Fibroblast of lung (primary cell): ENCODE measurements at places on chromosomes 7 and 10. TPM values are rescaled to one million over a fixed set of nuclear protein-coding genes. Genes with fewer than 3 reads are reported as not detected.

The TMEM120A gene
- 27.7 and 56.1 TPM in 2 replicates for total RNA-seq

The KLF6 gene
- 39.0 and 96.1 TPM in 2 replicates for total RNA-seq

The CFAP69 gene
- total RNA-seq: 6.2 and 7.1 TPM in 2 replicates

GRCh38 chr7:105269397-105269796 is 119.3 kb downstream of the SRPK2 start:
- DNase-seq: no peak
- no peaks in the 10 kb centered on the region for H3K27me3 ChIP-seq
- peak overlapping the region; percentile 44 for H3K4me3 ChIP-seq
- no peaks in the 10 kb centered on the region for H3K36me3 ChIP-seq

DNA sequence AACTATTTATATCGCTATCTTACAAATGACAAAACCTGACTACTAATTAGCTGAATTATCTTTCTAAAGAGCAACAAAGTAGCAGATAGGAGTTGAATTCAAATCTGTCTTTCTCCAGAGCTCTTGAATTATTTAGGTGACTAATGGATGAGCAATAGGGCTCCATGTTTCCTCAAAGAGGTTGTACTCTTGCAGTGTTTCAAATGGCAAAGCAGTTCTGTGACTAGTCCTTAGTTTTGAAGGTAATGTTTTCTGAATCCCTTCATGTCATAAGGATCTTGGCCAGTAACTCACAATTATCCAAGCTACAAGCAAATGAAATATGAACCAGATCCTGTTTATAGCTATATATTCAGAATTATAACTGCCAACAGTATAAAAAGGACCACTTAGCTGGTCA is 999.7 kb downstream of the NRG3 start:
- no peak overlapping the region for H3K4me3 ChIP-seq
- no peaks in the 10 kb centered on the region for H3K27me3 ChIP-seq
- H3K4me1 ChIP-seq: no peaks in the 10 kb centered on the region

DNA sequence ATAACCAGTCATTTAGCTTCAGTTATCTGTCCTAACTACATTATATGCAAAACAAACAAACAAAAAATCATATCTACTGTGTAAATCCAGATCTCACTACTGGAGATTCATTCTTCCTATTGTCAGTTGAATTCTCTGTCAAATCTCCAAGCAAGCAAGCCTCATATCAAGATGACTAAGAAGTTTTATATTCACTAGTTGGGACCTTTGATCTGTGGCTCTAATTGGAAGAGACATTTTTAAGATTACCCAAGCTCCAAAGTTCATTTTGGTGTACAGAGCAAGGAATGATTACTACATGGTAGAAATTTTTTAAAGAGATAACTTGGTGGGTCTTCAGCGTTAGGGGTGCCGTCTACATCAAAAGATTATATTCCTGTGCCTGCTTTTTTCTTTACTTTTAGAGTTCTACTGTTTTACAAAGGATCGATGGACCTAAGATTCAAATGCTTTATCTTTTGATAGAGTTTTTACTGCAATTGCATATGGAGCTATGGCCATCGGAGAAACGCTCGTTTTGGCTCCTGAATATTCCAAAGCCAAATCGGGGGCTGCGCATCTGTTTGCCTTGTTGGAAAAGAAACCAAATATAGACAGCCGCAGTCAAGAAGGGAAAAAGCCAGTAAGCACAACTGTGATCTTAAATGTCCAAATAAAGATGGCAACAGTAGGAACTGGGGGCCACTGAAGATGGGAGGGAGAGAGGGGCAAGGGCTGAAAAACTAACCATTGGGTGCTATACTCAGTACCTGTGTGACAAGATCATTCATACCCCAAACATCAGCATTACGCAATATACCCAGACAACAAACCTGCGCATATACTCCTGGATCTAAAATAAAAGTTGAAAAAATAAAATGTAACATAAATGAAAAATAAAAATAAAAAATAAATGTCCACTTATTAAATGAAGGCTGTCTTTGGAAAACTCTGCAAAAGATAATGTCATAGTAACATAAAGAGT is 47.9 kb downstream of the SP8 start:
- no peaks in the 10 kb centered on the region for H3K4me1 ChIP-seq
- DNase-seq: no peak
- H3K36me3 ChIP-seq: no peaks in the 10 kb centered on the region
- no peak overlapping the region for H3K27ac ChIP-seq

- no peaks in the 10 kb centered on the region for H3K27me3 ChIP-seq
- no peak overlapping the region for H3K27ac ChIP-seq
- H3K4me1 ChIP-seq: no peaks in the 10 kb centered on the region
- no peak overlapping the region for H3K4me3 ChIP-seq
- no peak for DNase-seq
- no peaks in the 10 kb centered on the region for H3K36me3 ChIP-seq
Observed at GRCh38 chr10:83164156-83164555, 975.2 kb upstream of the GHITM start.

DNA sequence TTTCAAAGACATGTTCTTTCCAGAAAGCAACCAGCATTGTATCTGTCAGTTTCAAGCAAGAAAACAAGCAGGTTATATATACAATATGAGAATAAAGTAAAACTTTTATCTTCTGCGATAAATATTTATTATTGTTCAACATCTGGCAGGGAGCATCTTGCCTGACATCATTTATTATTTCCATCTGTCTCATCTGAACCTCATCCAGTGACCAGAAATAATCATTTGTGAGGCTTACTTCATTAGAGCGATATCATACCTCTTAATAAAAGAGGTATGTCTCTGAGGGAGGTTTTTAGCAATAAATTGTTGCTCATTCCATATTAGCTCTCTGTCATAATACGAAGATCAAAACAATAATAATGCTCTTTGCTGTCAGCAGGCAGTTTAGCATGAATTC is 226.1 kb downstream of the CDC14C start:
- no peak overlapping the region for H3K27ac ChIP-seq
- no peak overlapping the region for H3K4me3 ChIP-seq
- no peaks in the 10 kb centered on the region for H3K36me3 ChIP-seq
- no peak for DNase-seq

- DNase-seq: peak; percentile 31
- no peaks in the 10 kb centered on the region for H3K4me1 ChIP-seq
- no peak overlapping the region for H3K27ac ChIP-seq
- H3K4me3 ChIP-seq: no peak overlapping the region
- no peaks in the 10 kb centered on the region for H3K36me3 ChIP-seq
Observed at GRCh38 chr7:111210996-111211395, 120.1 kb downstream of the LRRN3 start.

DNA sequence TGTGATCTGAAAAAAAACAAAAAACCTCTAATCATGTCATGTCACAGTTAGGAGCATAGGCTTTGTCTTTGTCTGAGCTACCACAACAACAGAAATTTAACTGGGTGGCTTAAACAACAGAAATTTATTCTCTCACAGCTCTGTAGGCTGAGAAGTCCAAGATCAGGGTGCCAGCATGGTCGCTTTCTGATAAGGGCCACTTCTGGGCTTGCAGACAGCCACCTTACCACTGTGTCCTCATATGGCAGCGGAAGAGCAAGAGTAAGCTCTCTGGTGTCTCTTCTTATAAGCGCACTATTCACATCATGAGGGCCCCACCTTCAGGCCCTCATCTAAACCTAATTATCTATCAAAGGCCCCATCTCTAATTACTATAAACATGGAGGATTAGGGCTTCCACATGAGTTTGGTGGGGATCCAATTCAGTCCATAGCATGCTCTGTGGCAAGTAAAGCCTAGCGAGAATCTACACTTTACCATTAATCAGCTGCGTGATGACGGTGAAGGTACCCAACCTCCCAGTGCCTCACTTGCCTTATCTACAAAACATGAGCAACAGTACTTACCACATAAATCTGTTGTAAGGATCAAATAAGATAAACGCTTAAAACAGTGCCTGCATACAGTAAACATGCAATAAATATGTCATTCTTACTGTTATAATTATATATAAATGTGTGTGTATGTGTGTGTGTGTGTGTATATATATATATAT is 17.3 kb downstream of the ZNF438 start:
- no peaks in the 10 kb centered on the region for H3K27me3 ChIP-seq
- H3K4me3 ChIP-seq: no peak overlapping the region
- H3K4me1 ChIP-seq: no peaks in the 10 kb centered on the region
- no peaks in the 10 kb centered on the region for H3K36me3 ChIP-seq

DNA sequence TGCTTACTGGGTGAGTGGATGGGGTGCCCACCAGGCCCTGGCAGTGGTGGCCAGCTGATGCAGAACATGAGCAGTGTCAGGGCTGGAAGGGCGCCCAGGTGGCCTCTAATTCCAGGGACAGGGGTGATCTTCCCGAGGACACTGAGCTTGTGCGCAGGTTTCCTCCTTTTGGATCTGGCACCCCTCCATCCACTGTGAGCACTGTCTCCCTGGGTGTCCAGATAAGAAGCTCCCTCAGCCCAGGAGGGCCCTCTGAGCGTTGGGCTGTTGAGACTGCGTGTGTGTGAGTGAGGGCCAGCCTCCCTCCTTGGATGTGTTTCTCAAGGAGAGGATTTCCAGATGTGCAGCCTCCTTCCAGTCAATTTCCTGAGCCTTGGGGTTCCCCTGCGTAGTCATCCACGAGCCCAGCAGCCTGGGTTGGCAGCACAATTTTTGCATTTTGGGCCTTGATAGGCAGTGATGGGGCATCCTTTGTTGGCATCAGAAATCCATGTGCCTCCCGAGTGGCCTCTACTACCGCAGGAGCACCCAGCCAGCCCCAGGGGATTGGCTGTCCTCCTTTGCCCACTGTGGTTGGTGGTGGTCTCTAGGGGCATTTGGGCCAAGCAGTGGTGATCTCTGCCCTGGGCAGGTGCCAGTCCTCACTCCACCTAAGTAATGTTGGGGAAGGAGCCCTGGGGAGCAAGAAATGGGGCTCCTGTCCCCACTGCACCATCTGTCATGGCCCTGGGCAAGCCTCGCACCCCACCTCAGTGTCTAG is 20.9 kb upstream of the BTBD16 start:
- no peak overlapping the region for H3K27ac ChIP-seq
- no peaks in the 10 kb centered on the region for H3K36me3 ChIP-seq
- no peaks in the 10 kb centered on the region for H3K27me3 ChIP-seq
- H3K4me1 ChIP-seq: no peaks in the 10 kb centered on the region
- no peak overlapping the region for H3K4me3 ChIP-seq

- H3K36me3 ChIP-seq: peaks cover 9% of the 10 kb centered on the region
- H3K27me3 ChIP-seq: no peaks in the 10 kb centered on the region
- peaks cover 12% of the 10 kb centered on the region for H3K4me1 ChIP-seq
- DNase-seq: no peak
- no peak overlapping the region for H3K27ac ChIP-seq
Observed at GRCh38 chr10:119525116-119525515, 17.4 kb downstream of the RGS10 start.

GRCh38 chr7:2938514-2939192 is 94.5 kb upstream of the GNA12 start:
- H3K27me3 ChIP-seq: no peaks in the 10 kb centered on the region
- H3K4me3 ChIP-seq: no peak overlapping the region
- DNase-seq: no peak
- no peak overlapping the region for H3K27ac ChIP-seq
- H3K36me3 ChIP-seq: no peaks in the 10 kb centered on the region
- no peaks in the 10 kb centered on the region for H3K4me1 ChIP-seq

GRCh38 chr7:100434297-100435144 is 1.8 kb downstream of the PPP1R35 start:
- peaks cover 15% of the 10 kb centered on the region for H3K36me3 ChIP-seq
- no peak for DNase-seq
- H3K27ac ChIP-seq: no peak overlapping the region
- H3K27me3 ChIP-seq: no peaks in the 10 kb centered on the region
- H3K4me1 ChIP-seq: peaks cover 6% of the 10 kb centered on the region

DNA sequence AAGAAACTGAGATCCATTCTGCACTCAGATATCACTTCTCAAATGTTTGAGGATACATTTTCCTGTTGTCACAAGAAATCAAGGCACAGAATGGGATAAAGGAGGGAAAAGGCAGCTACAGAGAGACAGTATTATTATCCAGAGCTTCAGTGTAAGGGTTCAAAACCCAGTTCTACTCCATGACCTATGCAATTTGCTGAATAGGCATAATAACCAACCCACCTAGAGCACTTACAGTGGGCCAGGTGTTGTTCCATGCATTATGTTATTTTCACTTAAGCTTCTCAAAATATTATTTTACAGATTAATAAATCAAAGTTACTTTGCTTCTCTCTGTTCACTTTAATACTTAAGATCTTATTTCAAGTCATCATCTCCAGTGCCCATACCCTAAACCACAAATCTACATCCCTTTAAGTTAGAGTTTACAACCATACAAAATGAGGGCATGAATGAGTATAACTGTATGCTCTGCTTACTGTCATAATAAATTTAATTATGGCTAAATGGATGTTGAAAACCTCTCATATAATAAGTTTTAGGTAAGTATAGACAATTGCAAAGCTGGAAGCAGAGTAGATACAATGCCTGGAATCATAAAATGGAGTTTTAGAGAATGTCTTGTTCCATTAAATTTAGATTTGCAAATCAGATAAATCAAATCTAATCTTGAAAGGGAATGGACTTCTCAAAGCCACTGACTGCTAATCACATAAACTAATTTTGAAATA is 28.1 kb upstream of the PCLO start:
- H3K4me3 ChIP-seq: no peak overlapping the region
- H3K4me1 ChIP-seq: no peaks in the 10 kb centered on the region
- H3K27ac ChIP-seq: no peak overlapping the region
- no peaks in the 10 kb centered on the region for H3K36me3 ChIP-seq
- H3K27me3 ChIP-seq: no peaks in the 10 kb centered on the region

- peak; percentile 88 for DNase-seq
- H3K27me3 ChIP-seq: no peaks in the 10 kb centered on the region
- no peak overlapping the region for H3K4me3 ChIP-seq
- no peaks in the 10 kb centered on the region for H3K36me3 ChIP-seq
- no peak overlapping the region for H3K27ac ChIP-seq
- peaks cover 19% of the 10 kb centered on the region for H3K4me1 ChIP-seq
Observed at GRCh38 chr10:78754269-78755062, 314.3 kb upstream of the ZMIZ1 start.

DNA sequence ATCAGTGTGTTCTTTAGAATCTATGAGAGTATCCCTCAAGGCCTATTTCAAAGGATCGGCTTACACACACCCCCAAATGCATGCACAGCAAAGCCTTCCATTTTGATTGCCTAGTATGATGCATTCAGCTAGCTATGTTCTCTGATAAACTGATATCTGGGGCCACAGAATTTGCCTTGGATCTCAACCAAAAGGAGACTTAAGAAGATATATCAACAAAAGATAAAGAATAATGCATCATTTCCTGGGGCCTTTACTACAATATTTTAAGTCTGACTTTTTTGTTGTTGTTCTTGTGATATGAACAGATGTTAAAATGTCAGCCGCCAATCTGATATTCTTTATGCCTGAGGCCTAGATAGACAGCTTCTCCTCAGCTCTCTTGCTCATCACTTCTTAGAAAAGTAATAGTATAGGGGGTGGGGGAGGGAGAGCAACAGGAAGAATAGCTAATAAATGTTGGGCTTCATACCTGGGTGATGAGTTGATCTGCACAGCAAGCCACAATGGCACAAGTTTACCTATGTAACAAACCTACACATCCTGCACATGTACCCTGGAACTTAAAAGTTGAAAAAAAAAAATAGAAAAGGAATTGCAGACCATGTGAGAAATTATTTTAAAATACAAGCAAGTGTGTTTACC is 792.9 kb upstream of the GHITM start:
- no peak overlapping the region for H3K4me3 ChIP-seq
- H3K4me1 ChIP-seq: no peaks in the 10 kb centered on the region
- no peak for DNase-seq
- no peak overlapping the region for H3K27ac ChIP-seq
